Naive thymus-derived CD8-positive, alpha-beta T cell (primary cell): ENCODE measurements at places on chromosomes 1 and 21. TPM values are rescaled to one million over a fixed set of nuclear protein-coding genes. Genes with fewer than 3 reads are reported as not detected.
A peak's percentile ranks its signal among the peaks of the same experiment; 100 is the strongest.

- DNase-seq: no peak
Measured at GRCh38 chr1:108865316-108865910, 8.5 kb upstream of the AKNAD1 start.

DNA sequence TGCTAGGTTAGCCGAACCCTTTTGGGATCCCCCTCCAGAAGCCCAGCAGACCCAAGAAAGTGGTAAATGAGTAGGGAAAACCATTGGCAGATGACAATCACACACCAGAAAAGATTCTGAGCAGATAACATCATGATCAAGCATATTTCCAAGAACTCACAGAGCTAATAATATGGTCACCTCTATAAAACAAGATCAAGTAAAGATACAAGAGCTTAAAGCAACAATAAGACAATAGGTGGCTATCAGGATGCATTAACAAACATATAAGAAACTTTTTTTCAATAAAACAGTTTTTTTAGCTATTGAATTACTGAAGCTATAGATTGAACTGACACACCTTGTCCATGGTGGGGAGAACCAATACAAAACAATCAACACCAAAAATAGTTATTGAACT, 29.0 kb downstream of the UBASH3A start:
- no peak for DNase-seq

CSMD2 gene
- not detected for total RNA-seq

- DNase-seq: no peak
Measured at GRCh38 chr1:102630041-102630440, 478.3 kb downstream of the COL11A1 start.

TMEM79 gene
- total RNA-seq: 15.0 TPM

GRCh38 chr21:33643658-33644311, 1.5 kb downstream of the ITSN1 start:
- DNase-seq: no peak

DNA sequence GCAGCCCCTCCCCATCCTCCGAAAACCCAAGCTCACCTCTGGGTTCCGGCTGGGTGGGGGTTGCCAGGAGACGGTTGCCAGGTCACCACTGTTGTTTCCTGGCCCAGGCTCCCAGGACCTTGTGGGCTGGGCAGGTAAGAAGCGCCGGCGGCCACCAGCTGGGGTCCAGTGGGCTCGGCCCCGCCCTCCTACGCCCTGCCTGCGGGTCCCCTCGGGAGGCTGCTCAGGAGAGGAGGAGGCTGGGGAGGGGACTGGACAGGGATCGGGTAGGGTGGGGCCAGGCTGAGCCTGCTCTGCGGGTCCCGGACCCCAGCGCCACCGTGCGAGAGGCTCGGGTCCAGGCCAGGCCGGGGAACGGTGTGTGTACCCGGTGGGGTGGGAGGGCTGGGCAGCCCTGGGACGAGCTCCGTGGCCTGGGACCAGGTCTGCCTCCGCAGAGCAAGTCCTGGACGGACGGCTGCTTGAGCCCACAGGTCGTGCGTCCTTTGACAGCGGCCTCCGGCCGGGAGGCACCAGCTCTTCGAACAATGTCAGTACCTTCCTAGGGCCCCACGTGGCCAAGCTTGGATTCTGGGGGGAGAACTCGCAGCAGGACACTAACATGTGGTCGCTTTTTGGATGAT, at the start of gene TTLL10:
TTLL10 (plus strand) TSS at position 88 of the 623 bp plus-strand sequence. CDS start 5,336 bp downstream, outside the sequence.
- peak; percentile 66 for DNase-seq

GRCh38 chr1:219945795-219946194, 17.4 kb upstream of the SLC30A10 start:
- DNase-seq: no peak

TMEM240 gene
- 3.4 TPM for total RNA-seq

GRCh38 chr1:109213345-109213823, 334 bp upstream of the SARS1 start:
- DNase-seq: no peak

DNA sequence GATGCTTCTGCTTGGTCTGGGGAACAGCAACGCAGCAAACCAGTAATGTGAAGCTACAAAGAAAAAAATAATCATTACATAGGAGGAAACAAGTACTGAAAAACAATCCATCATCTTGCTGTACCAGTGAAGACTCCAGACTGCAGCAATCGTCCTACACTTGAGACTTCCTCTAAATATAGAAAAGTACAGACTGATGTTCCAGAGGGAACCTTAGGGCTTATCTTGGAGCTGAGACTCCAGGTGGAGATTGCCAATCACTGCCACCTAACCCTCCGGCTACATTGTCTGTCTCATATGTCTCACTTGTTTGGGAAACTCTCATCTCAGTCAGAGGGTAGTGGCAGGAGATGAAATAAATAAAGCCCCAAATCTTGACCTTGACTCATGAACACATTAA, 9.4 kb upstream of the UHMK1 start:
- DNase-seq: no peak

DNA sequence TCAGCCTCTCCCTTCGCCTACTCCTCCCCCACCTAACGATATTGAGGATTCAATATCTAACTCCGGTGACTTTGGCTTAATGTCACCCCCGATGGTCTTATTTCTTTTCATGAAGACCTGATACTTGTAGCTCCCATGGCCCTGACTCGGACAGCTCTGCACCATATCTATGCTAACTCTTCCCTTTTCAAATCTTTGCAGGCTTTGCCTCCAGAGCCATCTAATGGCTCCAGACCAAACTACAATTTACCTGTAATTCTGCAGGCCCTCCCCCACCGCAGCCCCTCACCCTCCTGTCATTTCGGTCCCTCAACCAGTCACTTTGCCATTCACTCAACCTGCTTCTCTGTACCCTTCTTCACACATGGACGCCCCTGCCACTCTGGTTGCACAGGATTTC, 7.9 kb upstream of the GSTM5 start:
- DNase-seq: no peak

HES3 gene
- not detected for total RNA-seq

EDARADD gene
- total RNA-seq: 0.38 TPM

GRIK3 gene
- total RNA-seq: not detected

GRCh38 chr1:44447051-44447810, 42.2 kb downstream of the RNF220 start:
- DNase-seq: no peak

- DNase-seq: no peak
Measured at GRCh38 chr1:14242123-14242522, 356.4 kb upstream of the KAZN start.

DNA sequence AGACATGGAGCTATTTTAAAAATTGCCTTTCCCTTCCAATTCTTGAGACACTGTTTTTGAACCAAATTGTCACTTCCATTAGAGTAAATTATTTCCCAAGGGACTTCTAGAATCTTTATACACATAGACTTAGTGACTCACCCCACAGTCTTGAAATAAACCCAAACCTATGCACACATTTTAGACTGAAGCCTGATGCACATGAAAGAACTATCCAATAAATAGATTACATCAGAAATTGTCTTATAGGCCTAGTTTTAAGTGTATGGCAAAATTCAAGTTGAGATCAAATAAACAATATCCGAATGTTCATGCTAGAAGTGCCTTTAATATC, 32.2 kb upstream of the ZNF326 start:
- no peak for DNase-seq

GRCh38 chr1:165279882-165280281, 76.6 kb downstream of the LMX1A start:
- no peak for DNase-seq

GRCh38 chr1:244271691-244272308, 179.9 kb downstream of the ADSS2 start:
- no peak for DNase-seq

SH3D21 gene
- 2.7 TPM for total RNA-seq

CHRNB2 gene
- not detected for total RNA-seq

GRCh38 chr1:235024711-235025421, 103.8 kb downstream of the TOMM20 start:
- no peak for DNase-seq

PCSK9 gene
- not detected for total RNA-seq

CHAF1B gene
- 1.8 TPM for total RNA-seq

DNA sequence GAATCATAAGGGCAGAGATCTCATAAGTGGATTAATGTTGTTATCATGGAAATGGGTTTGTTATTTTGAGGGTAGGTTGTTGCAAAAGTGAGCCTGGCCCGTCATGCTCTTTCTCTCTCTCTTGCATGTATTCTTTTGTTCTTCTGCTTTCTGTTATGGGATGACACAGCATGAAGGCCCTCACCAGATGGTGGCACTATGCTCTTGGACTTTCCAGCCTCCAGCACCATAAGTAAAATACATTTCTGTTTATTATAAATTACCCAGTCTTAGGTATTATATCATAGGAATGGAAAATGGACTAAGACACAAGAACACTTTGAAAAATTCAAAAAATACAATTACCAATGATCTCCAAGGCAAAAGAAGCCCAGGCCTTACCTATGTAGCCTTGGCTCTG, 676.1 kb downstream of the PTPRU start:
- DNase-seq: no peak

DNA sequence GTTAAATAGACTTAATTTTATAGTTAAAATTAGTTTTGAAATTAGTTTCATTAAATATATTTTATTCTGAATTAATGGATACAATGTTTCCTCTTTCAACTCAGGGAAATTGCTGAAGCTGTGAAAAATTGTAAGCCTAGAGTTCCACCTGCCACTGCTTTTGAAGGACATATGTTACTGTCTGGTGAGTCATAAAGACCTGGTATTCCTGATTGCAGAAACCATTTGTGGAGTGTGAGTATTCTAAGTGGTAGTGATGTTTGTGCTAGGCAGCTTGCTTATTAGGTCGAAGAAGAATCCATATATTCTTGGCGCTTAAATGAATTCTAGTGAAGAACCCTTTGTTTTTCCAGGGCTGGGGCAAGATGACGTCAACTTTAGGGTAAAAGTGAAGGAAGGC, 34.0 kb downstream of the MTR start:
- no peak for DNase-seq

- peak; percentile 50 for DNase-seq
Measured at GRCh38 chr1:47184090-47184821, 5.6 kb downstream of the PDZK1IP1 start.

- no peak for DNase-seq
Measured at GRCh38 chr1:26094677-26095383, 16.8 kb upstream of the PDIK1L start.
